ENCODE measurements at places on chromosomes 6 and 20.

DNA sequence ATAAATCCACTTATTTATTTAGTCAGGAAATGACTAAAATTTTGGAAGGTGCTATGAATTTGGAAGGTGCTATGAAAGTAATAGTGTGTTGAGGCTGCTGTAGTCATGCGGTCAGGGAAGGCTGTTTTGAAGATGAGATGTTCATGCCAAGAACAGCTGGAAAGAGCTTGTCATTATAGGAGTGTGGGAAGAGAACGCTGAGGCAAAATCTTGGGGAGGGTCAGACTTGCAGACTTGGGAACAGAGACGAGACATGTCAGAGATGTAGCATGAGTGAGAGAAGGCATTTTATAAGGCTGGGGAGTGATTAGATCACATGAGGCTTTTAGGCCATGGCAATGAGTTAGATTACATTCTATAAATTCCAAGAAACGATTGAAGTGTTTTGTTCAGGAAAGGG, 124.0 kb upstream of the B3GAT2 start:
- DNase-seq, result no peak
- H3K27me3 ChIP-seq, result no peaks in the 10 kb centered on the region
- no peaks in the 10 kb centered on the region for H3K4me1 ChIP-seq
- no peak overlapping the region for H3K4me3 ChIP-seq
- no peak overlapping the region for H3K27ac ChIP-seq

- no peaks in the 10 kb centered on the region for H3K36me3 ChIP-seq
- DNase-seq, result no peak
- no peaks in the 10 kb centered on the region for H3K4me1 ChIP-seq
- H3K4me3 ChIP-seq, result no peak overlapping the region
- H3K27me3 ChIP-seq, result no peaks in the 10 kb centered on the region
Measured at GRCh38 chr6:137775720-137776119, 91.3 kb upstream of the TNFAIP3 start.

DNA sequence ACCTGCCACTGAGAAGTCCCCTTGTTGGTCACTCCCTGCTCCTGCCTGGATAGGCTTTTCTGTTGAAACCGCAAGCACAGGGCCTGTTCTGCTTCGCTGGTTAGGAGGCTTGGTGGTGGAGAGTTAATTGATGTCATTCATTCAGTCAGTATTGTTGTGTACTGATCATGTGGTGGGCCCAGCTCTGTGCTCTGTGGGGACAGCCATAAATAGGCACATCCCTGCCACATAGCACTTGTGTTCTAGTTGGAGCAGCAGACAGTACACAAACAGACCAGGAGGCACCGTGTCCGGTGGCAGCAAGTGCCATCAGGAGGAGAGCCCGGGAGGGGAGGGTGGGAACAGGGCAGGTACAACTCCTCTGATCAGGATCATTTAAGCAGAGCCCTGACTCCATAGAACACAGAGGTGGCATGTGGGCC, 155.2 kb upstream of the INSM1 start:
- H3K27ac ChIP-seq, result no peak overlapping the region
- no peak overlapping the region for H3K4me3 ChIP-seq
- H3K4me1 ChIP-seq, result no peaks in the 10 kb centered on the region
- no peak for DNase-seq

DNA sequence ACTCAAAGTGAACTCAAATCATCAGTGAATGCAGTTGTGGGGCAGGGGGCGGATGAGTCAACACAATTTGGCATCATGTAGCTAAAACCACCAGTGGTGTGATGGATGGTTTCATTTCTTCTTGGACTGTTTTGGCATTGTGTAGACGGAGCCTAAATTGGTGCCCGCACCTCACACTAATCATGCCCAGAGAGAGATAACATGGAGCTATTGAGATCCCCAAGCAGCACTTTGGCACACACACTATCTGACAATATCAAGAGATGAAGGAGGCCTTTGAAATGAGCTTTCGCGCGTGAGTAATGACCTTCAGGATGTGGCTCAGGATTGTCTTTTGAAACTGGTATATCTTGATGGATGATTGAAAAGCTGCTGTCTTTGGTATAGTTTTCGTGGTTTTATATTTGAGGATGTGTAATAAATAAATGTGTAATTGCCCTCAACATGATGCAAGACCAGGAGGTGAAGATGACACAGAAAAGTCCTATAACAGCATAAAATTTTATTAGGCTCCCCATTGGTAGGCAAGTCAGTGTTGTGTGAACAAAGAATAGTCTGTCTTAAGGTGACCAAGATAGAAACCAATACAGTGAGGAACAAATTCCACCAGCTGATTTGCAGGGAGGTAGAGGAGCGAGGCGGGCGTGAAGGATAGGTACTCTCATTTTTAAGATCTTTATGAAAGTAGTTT, 174.2 kb downstream of the TSHZ2 start:
- no peak for DNase-seq
- H3K4me1 ChIP-seq, result peaks cover 3% of the 10 kb centered on the region
- no peak overlapping the region for H3K4me3 ChIP-seq
- H3K36me3 ChIP-seq, result no peaks in the 10 kb centered on the region
- H3K27me3 ChIP-seq, result no peaks in the 10 kb centered on the region

GRCh38 chr20:61119794-61120410, 132.2 kb upstream of the CDH4 start:
- no peak overlapping the region for H3K27ac ChIP-seq
- no peak overlapping the region for H3K4me3 ChIP-seq
- DNase-seq, result no peak
- H3K4me1 ChIP-seq, result no peaks in the 10 kb centered on the region

GRCh38 chr20:51249781-51250180, 226.9 kb upstream of the KCNG1 start:
- H3K27me3 ChIP-seq, result no peaks in the 10 kb centered on the region
- DNase-seq, result no peak
- H3K4me1 ChIP-seq, result no peaks in the 10 kb centered on the region
- no peak overlapping the region for H3K4me3 ChIP-seq

DNA sequence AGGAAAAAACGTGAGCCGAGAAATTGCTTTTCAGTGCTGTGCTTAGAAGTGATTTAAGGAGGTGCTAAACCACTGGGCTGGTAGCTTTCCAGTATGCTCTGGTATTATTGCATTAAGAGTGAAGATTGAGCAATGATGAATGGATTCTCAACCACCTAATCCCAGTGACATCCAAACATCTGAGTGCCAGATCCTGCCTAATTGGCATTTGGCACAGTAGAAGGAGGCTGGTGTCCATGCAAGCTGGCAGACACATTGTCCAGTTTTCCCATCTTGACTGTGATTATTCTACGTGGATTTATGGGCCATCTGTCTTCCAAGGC, 398.0 kb upstream of the PLCB4 start:
- H3K27me3 ChIP-seq, result no peaks in the 10 kb centered on the region
- no peak overlapping the region for H3K4me3 ChIP-seq
- H3K4me1 ChIP-seq, result no peaks in the 10 kb centered on the region
- H3K27ac ChIP-seq, result no peak overlapping the region

DNA sequence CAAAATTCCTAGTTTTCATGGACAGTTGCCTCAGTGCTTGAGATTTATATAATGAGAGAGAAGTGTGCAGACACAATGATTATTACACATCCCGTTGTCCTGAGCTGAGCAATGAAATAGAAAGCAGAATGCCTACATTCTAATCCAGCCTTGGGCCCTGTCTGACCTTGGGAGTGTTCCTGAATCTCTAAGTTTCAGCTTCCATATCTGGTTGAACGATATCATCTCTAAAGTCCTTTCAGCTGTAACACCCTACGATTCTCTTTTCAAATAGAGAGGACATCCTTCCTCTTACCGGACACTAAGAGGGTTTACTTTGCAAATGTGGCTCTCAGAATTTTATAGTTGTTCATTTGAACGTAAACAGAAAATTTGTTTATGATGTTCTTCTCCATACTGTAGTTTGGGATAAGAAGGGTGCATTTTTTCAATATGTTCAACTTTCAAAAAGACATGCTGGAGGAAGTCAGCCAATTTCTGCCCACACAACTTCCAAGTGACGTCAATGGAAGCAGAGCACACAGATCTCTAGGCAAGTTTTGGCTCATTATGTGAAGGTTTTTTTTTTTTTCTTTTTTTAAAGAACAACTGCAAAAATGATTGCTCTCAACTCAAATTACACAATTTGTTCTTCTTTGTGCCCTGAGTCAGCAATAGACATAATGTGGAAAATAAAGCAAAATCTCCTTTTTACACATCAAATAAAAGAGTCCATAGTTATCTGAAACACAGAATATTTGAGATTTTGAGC, 50.4 kb downstream of the PDE7B start:
- no peaks in the 10 kb centered on the region for H3K36me3 ChIP-seq
- no peak overlapping the region for H3K4me3 ChIP-seq
- no peak overlapping the region for H3K27ac ChIP-seq
- H3K27me3 ChIP-seq, result no peaks in the 10 kb centered on the region

DNA sequence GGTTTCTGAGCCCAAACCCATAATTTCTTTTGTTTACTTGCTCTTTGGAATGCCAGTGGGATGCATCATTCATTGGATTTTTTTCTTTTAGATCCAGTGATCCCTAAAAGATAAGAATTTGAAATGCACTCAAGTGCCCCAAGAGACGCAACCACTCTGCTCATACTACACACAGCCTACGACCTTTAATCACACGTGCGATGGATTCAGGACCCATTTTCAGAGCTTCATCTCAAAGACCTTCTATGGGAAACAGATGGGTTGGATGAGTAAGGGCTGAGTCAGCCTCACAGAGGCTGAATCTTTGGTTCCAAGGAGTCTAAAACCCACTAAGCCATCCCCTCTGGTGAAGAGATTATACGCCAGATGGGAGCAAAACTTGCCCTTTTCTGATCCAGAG, 265.5 kb upstream of the EXOC2 start:
- no peaks in the 10 kb centered on the region for H3K36me3 ChIP-seq
- no peak overlapping the region for H3K27ac ChIP-seq
- H3K27me3 ChIP-seq, result no peaks in the 10 kb centered on the region
- H3K4me3 ChIP-seq, result no peak overlapping the region
- no peak for DNase-seq
- H3K4me1 ChIP-seq, result no peaks in the 10 kb centered on the region

DNA sequence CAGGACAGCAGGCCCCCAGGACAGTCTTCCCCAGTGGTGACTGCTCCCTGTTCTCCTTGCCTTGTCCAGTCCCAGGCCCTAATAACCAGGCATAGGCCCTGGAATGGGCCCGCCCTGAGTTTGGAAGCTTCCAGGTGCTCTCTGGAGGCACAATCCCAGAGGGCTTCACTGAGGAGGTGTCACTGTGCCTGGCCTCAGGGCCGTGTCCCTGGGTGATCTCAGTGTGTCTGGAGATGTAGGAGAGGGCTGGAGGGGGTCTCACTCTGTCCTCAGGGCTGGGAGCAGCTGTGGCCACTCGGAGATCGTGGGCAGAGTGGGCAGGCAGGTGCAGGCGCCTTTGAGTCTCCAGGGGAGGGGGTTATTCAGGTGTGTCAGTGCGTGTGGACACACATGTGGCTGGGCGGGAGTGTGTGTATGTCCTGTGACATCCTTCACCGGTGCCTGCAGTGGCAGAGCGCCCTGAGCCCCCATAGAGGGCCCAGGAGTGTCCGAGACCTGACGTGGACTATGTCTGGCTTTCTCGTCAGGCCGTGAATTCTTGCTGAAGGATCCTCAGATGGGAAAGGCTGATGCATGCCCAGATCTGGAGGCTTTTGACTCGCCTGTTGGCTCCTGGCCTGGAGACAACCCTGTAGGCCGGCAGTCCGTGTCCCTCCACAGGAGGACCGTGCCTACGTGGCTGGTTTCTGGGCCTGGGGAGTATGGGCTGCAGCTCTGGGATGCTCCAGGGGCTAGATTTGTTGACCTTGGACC, 5.5 kb upstream of the NPBWR2 start:
- H3K27me3 ChIP-seq, result no peaks in the 10 kb centered on the region
- no peak overlapping the region for H3K27ac ChIP-seq
- H3K4me3 ChIP-seq, result no peak overlapping the region
- H3K4me1 ChIP-seq, result no peaks in the 10 kb centered on the region
- no peaks in the 10 kb centered on the region for H3K36me3 ChIP-seq

DNA sequence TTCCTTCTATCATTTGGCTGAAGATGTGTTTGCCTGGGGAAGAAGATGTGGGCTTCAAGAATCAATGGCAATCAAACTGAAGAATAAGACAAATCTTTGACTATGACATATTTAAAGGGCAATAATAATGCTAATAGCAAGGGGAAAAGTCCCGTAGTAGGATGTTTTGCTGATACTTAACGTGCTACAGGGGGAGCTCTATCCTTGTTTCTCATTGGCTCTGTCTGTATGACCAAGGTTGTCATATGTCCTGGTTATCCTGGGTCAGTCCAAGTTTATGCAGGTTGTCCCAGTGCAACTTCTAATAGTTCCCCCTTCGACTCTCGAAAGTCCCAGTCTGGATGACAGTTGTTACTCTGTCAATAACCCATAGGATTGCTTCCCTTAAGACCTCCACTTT, 321.3 kb downstream of the DHX35 start:
- DNase-seq, result no peak
- H3K36me3 ChIP-seq, result no peaks in the 10 kb centered on the region
- H3K4me1 ChIP-seq, result no peaks in the 10 kb centered on the region
- H3K27ac ChIP-seq, result no peak overlapping the region

DNA sequence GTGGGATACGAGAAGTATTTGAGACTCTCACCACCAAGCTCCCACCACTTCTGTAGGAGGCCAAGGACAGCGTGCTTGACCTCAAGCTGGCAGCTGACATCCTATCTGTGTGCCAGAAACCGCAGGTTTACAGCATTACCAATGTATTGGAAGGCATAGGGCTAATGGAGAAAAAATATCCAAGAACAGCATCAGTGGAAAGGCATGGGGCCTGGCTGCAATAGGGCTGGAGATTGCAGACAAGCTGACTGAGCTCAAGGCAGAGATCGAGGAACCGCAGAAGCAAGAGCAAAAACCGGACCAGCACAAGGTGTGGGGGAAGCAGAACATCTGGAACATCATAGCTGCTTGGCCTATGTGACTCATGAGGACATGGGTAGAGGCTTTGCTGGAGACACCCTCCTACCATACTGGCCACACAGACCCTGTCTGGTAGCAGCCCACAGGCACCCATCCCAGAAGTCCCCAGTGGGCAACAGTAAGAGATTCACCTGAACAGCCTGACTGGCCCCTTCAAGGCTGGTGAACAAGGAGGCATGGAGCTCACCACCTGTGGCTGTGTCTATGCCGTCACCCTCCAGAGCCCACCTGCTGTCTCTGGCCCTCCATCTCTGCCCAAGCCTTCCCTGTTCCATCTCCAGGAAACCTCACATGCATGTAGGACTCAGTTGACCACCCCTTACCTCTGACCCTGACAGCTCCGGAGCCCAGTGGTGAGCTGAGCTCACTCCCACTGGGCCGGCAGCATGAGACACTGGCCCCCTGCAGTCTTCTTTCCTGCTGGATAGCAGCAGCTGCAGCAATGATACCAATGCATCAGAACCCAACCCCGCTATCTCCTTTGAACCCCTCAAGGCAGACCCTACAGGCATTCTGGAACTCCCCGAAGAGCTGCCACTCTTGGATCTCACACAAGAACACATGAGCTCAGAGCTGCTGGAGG, 171.1 kb downstream of the KIF6 start:
- no peak overlapping the region for H3K27ac ChIP-seq
- H3K4me3 ChIP-seq, result no peak overlapping the region
- no peaks in the 10 kb centered on the region for H3K36me3 ChIP-seq
- H3K27me3 ChIP-seq, result no peaks in the 10 kb centered on the region

DNA sequence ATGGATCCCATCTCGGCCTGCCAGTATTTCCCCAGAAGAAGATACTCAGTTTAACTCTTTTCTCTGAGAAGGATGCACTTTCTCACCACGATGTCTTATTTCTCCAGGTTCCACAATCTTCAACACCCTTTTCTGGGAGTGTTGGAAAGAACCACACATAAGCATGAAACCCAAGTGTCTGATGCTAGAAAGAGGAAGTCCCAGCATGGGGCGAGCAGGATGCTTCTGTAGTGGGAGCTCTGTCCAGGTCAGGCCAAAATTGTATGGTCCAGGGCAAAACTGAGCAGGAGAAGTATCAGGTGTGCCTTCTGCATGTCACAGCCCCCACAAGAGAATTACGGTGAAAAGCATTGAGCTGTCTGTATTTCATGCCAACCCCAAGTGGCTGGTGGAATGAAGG, 11.0 kb downstream of the TREM1 start:
- no peak overlapping the region for H3K4me3 ChIP-seq
- H3K27me3 ChIP-seq, result no peaks in the 10 kb centered on the region
- no peaks in the 10 kb centered on the region for H3K4me1 ChIP-seq

Data from trophoblast cell (in vitro differentiated cells and primary cell).